ENCODE measurements at places on chromosomes 3 and 15.

GRCh38 chr15:65304381-65305149, at the start of gene RNU5B-1:
Gene RNU5B-1, plus strand, starts transcription at chr15:65304677.
- ATAC-seq = peak; percentile 77

GRCh38 chr3:180275176-180275575, 238.4 kb upstream of the PEX5L start:
- no peak for ATAC-seq

GRCh38 chr3:100615684-100616083, 6.3 kb downstream of the ADGRG7 start:
- ATAC-seq = no peak

- no peak for ATAC-seq
Observed at GRCh38 chr15:43376017-43376705, 5.3 kb downstream of the TUBGCP4 start.

DNA sequence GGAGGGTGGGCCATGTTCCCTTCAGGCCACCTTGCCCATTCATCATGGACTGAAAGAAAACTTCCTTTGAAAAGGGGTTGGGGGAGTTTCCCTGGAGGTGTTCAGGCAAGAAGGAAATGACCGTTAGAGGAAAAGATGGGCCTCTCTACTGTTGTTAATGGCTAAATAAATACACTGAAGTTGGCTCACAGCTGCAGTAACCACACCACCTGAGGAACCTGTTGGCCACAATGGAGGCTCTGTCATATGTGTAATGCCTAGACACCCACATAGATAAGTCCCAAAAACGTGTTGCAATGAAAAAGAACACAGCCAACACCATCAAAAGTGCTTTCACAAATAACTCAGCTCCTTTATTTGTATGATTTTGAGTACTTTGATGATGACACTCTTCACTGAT, 38.2 kb upstream of the FAM3D start:
- ATAC-seq = no peak

DNA sequence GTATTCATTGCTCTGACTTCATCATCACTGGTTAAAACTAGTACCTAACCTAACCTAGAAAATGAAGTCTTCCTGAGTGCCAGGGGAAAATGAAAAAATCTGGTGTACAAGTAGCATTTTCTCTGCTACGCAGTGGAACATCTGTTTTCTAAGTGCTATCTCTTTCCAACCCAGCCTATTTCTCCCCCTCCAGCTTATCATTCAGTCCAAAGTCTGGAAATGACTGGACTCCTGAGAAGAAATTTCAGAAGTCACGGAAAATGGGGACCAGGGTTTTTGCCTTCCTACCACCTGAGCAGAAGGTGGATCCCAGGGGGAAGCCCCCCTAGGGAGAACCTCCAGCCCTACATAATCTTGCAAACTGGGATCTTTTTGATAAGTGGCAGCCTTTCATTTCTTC, 9.6 kb upstream of the GLCE start:
- ATAC-seq = no peak

DNA sequence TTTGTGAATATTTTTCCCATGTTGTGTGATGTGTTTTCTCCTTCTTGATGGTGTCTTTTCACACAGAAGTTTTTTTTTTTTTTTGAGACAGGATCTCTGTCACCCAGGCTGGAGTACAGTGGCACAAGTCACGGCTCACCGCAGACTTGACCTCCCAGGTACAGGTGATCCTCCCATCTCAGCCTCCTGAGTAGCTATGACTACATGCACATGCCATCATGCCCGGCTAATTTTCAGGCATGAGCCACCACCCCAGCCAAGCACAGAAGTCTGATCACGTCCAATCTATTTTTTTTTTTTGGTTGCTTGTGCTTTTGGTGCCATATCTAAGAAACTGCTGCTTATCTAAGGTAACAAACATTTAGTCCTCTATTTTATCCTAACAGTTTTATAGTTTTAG, 24.6 kb downstream of the TOMM70 start:
- no peak for ATAC-seq

DNA sequence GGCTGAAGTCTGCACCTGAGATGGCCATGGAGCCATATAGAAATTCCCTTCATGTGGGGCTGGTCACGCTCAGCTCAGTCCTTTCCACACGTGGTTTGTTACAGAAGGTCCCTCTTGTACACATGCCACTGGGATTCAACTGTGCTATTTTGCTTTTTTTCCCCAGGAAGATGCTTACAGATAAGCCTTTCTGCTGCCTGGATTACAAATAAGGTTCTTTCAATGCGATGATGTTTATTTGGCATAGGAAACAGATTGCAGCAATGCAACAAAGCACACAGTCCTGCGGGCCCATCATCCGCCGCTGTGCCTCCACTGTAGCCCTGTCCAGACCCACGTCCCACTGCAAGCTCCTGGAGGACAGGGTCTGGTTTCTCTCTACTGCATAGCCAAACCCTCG, 124.8 kb downstream of the XXYLT1 start:
- no peak for ATAC-seq

DNA sequence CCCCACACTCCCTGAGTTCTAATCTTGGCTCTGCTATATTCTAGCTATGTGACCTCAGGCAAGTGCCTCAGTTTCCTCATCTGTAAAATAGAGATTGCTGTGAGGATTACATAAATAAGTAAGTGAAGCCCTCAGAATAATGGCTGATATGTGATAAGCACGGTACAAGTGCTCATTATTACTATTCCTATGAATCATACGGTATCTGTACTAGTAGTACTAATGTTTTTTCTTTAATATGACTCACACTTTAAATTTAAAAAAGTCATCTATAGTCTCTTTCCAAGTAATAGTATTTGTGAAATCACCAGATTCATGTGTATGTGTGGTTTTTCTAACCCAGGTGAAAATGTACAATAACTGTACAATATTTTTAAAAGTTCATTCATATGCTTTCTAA, 58.7 kb downstream of the CLDN11 start:
- no peak for ATAC-seq

- ATAC-seq = no peak
Observed at GRCh38 chr3:49362561-49362960, 4.4 kb upstream of the GPX1 start.

DNA sequence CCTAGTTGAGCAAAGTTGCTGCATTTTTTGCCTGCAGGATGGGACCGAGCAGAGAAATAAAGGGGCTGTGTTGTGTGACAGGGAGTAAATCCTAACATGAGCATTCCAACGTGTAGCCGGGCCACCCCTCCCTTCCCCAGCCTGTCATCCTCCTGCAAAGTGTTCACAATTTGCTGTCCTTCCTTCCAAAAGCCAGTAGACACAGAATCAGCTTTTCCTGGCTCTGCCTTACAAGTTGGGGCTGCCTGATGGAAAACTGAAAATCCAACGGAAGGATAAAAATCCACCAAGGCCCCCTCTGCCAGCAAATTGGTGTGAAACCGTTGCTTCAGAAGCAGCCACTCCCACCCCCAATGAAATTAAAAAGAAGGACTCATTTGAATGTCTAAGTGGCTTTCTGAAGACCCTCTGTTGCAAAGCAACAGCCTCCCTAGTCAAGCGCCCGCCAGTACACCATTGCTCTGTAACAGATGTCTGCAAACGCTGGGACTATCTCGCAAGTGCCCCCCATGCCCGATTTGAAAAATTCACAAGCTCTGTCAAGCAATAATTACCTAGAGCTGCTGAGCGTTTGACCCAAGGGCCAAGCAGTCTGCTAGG, 665 bp downstream of the FRMD4B start:
- ATAC-seq = peak; percentile 48

DNA sequence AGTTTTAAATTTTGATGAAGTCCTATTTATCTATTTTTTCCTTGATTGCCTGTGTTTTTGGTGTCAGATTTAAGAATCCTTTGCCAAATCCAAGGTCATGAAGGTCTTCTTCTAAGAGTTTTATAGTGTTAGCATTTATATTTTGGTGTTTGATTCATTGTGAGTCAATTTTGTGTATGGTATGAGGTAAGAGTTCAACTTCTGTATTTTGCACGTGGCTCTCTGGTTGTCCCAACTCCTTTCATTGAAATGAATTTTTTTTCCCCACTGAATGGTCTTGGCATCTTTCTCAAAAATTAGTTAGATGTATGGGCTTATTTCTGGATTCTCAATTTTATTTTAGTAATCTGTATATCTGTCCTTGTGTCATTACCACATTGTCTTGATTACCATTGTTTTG, 57.1 kb upstream of the STRIT1 start:
- ATAC-seq = no peak

- ATAC-seq = no peak
Observed at GRCh38 chr3:188634285-188634684, 480.3 kb downstream of the LPP start.

- no peak for ATAC-seq
Observed at GRCh38 chr15:96352604-96353405, 22.3 kb downstream of the NR2F2 start.

DNA sequence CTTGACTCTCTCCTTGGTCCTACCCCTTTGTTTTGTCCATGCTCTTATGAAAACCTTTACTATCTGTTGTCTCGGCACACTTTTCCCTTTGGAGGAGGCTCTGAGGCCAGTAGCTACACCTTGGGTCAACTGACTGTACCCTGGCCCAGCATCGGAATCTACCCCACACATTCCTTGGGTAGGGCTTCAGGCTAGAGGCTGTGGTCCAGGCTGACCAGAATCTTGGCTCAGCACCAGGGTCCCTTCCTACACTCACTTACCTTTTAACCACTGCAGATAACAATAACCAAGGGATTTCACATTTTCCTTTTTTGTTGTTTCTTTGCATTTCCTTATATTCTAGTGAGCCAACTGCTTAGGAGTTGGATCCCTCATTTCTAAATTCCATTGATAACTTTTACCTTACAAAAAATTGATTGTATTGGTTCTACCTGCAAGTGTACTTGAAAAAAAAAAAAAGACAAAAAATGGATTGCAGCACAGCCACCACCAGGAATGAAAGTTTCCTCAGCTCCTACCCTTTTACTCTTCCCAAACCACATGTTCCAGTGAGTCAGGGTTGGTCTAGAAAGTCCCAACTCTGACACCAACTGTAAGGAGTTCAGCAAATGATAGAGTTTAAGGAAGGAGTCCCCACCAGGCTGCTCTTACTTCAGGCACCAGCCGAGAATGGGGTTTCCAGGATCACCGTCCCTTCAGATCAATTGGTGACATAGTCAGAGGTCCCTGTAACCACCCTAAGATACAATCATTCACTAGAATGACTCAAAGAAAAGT, 95.6 kb downstream of the FBLN2 start:
- no peak for ATAC-seq

- peak; percentile 95 for ATAC-seq
Observed at GRCh38 chr15:43913026-43913780, 86.4 kb downstream of the WDR76 start.

- peak; percentile 81 for ATAC-seq
Observed at GRCh38 chr3:137105277-137105977, 147.6 kb downstream of the IL20RB start.

DNA sequence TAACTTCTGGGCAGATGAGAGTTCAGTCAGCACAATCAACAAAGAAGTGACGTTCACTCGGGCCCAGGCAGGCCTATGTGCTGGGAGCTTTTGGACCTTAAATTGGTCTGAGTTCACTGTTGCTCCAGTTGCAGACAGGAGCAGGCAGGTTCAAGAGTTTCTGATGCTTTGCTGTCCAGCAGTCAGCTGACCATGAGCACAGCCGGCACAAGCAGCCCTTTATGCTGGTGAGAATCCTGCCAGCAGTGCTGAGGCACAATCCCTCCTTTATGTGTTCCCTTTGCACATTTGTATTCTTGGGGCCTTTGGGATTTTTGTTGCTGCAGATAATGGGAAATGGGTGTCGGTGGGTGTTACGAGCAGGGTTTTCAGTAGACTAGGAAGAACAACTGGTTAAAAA, 81.2 kb upstream of the GOLGA8J start:
- peak; percentile 74 for ATAC-seq

- peak; percentile 19 for ATAC-seq
Observed at GRCh38 chr15:50881121-50882048, 27.1 kb upstream of the AP4E1 start.

DNA sequence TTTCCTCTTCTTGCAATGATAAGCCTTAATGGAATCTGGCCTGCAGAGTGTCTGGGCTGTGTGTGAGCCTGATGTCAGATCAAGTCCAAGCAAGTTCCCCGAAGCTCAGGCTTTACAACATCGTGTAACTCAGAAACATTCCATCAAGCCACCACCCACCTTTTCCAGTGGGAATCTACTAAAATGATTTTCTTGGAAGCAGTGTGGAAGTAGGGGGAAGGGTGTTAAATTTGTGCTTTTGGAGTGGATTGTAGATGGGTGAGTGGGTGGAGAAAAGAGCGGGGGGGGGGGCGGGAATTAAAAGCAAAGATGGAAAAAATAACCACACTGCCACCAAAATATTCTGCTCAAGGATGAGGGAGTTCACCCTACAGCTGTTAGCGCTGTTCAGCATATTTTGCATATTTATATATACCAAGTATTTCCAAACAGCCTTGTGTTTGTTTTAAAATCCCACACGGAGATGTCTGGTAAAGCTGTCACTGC, 53.6 kb downstream of the VGLL3 start:
- ATAC-seq = no peak

DNA sequence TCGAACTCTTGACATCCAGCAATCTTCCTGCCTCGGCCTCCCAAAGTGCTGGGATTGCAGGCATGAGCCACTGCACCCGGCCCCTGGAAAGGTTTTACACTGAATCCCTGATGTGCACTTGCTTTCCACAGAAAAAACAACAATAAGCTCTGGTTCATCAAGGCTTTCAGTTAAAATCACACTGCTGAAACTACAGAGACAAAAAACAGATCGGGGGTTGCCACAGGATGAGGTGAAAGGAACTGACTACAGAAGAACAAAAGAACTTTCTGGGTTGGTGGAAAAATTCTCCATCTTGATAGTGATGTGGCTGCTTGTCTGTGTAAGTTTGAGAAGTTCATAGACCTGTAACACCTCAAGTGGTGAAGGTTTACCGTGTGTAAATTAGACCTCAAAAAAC, 2.9 kb downstream of the RAB43 start:
- no peak for ATAC-seq

DNA sequence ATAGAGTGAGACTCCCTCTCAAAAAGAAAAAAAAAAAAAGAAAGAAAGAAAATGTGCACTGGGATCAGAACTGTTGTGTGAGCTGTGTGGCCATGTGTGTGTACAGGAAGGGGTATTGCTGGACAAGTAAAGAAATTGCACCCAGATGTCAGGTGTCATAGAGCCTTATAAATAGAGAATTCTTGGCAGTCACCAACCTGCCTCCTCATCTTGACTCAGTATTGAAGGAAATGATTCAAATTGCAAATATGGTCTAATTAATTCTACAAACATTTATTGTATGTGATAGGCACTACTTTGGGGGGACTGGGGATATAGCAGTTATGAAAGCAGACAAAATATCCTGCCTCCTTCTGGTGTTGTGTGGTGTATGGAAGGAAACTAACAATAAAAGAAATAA, 243.8 kb upstream of the TTC14 start:
- no peak for ATAC-seq

- no peak for ATAC-seq
Observed at GRCh38 chr15:91200101-91200754, 100.2 kb downstream of the SV2B start.

- peak; percentile 54 for ATAC-seq
Observed at GRCh38 chr3:36597422-36597821, 166.9 kb downstream of the DCLK3 start.

DNA sequence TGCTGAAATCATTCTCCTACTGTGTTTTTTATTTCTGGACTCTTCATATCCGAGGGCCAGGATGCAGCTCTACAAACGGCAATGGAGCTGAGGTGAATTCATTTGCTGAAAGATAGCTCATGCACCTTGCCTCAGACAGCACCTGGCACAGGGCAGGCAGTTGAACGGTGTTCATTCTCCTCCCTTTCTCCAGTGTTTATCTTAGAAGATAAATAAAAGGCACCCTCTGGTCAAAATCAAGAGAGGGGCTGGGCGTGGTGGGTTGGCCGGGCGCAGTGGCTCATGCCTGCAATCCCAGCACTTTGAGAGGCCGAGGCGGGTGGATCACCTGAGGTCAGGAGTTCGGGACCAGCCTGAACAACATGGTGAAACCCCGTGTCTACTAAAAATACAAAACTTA, 79.3 kb upstream of the LMOD3 start:
- ATAC-seq = no peak

GRCh38 chr3:69738315-69738714, 949 bp upstream of the MITF start:
- peak; percentile 3 for ATAC-seq

Measured in motor neuron (in vitro differentiated cells).